ENCODE measurements at places on chromosomes 1 and 21.

GRCh38 chr1:231177936-231178335 is 16.1 kb downstream of the TRIM67 start:
- no peak for DNase-seq

DNA sequence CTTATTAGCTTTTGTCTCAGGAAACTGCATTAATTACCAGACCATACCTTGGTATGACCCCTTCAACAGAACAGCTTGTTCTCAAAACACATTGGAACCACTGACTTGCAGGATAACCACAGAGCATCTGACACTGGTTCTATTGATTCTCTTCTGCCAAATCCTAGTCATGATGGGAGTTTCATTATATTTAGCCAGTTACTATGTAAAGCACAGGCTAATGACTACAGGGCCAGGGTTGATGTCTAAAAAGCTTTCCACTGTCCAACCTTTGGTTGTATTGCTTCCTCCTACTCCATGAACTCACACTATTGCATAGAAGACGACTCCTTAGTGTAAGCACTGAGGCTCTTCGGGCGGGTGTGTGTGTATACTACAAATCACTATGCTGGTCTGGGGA is 3.8 kb downstream of the STMN1 start:
- no peak for DNase-seq

DNA sequence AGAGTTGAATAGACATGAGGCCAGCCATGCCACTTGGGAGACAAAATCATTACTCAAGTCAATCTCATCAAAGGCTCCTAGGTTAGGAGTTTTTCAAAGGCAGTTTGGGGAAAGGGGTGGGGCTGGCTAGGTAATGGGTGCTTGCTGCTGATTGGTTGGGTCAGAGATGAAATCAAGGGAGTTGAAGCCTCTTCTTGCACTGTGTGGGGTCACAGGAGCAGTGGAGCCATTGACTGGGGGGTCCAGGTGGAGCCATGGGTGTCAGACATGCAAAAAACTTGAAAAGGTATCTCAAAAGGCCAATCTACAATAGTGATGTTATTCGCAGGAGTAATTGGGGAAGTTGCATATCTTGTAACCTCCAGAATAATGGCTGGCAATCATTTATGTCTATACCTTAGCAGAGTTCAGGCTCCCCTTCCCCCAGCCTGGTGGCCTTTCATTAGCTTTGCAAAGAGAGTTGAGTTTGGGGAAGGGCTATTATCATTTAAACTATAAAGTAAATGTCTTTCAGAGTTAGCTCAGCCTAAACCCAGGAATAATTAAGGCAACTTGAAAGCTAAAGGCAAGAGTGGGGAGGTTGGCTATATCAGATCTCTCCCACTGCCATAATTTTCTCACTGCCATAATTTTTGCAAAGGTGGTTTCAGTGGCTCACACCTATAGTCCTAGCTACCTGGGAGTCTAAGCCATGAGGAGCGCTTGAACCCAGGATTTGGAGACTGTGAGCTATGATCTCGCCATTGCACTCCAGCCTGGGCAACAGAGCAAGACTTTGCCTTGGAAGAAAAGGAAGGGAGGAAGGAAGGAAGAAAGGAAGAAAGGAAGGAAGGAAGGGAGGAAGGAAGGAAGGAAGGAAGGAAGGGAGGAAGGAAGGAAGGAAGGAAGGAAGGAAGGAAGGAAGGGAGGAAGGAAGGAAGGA is 7.8 kb upstream of the PINK1 start:
- no peak for DNase-seq

- no peak for DNase-seq
These were observed 24.4 kb downstream of the DUSP10 start for GRCh38 chr1:221717485-221717853.

- DNase-seq: no peak
These were observed 195.7 kb upstream of the ADGRL2 start for GRCh38 chr1:81605023-81605422.

DNA sequence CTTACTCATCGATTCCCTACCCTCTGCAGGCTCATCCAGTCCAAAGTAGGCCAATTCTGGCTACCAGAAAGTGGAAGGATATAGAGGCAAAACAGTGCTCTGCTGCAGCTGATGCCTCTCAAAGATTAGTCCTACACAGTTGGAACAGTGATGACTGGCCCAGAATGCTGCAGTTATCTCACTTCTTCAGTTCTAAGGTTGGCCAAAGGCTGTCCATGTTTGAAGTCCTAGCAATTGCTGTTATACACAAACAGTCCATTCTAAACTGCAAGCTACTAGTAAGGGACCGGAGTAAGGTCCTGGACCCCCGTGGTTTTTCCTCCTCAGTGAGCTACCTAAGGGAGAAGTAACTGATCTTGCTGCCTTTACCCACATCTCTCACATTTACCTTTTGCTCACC is 129.1 kb upstream of the NRIP1 start:
- no peak for DNase-seq

DNA sequence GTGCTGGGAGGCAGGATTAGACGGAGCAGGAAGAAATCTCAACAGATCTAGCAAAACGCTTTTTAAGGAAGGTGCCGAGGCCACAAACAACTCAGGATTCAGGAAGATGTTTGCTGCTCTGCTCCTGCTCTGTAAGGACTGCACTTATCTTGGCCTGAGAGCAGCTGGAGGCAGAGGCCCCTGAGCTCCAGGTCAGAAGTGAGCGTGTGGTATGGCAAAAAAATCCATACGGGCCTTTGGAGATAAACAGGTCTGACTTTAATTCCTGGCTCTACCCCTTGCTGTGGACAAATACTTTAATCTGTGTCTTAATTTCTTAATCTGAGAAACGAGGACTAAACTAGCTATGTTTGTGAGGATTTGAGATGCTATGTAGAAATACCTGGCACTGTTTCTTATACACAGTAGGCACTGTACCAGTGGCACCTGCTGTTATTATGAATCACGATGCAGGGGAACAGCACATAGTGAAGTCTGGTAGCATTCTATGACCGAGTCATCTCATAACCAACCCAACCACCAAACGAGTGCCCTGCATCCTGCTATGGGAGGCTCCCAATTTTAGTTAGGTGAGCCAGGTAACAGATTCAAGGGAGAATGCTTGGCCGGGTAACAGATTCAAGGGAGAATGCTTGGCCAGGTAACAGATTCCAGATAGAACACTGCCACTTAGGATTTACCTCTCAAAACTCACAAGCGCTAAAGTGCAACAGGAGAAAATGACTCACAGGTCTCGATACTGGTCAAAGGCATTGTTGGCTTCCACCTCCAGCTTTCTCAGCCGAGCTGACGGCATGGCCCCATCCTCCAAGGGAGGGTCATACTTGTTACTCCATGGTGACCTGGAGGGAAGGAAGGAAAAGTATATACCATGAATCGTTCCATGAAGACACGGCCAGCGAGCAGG is 65.9 kb downstream of the SLC66A1 start:
- no peak for DNase-seq

- DNase-seq: no peak
These were observed 137.9 kb upstream of the NGF start for GRCh38 chr1:115475901-115476300.

GRCh38 chr1:38131024-38131585 is 84.5 kb upstream of the POU3F1 start:
- no peak for DNase-seq

- no peak for DNase-seq
These were observed 33.0 kb upstream of the AGO1 start for GRCh38 chr1:35850051-35850450.

DNA sequence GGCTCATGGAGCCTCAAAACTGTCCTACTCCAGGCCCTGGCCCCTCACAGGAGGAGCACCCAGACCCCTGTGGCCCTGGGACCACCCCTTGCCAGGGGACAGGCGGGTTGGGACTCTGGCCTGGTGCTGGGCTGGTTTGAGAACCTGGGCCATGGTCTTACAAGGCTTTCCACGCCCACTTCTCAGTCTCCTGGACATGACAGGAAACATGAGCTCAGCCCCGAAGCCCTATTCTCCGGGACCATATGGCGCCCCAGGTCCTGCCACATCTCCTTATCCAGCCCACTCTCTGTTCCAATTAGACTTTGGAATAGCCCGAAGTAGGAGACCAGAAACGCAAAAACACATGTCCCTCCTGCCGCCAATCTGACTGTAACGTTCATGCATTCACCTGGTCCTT is 47.9 kb downstream of the KCNAB2 start:
- no peak for DNase-seq

DNA sequence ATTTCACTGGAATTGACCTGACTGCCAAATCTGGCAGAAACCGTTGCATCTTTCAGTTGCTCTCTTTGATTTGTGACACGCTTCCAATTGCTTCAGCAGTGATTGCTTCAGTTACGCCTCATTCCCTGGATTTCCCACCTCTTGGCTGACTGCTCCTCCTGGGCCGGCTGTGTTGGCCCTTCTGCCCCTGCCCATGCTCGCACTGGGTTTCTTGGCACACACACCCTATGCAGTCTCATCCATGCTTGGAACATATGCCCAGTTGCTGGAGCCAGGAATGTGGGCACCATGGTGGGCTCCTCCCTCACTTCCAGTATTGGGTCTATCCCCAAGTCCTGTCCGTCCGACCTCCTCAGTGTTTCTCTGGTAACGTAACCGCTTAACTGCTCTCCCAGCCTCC is 2.2 kb upstream of the ZBTB21 start:
- no peak for DNase-seq

GRCh38 chr1:187262731-187263130 is 434.0 kb downstream of the PLA2G4A start:
- no peak for DNase-seq

DNA sequence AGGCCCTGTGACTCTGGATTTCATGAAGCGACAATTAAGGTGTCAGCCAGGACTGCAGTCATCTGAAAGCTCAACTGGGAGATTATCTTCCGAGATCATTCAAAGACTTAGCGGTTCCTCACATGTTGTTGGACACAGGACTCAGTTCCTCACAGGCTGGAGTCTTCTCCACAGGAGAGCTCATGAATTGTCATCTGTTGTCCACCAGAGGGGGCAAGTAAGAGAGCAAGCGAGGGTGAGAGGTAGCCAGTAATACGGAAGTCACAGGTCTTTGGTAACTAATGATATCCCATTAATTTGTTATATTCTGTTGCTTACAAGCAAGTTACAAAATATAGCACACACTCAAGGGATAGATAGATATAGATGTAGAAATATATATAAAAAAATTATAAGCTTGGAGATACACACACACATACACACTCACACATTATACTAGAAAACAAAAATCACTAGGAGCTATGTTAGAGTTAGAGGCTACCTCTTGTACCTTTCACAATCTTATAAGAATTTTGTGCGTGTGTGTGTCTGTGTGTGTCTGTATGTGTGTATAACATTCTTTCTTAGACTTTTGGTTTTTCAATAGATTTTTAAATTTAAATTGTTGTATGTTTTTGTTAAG is 1695.3 kb downstream of the BRINP3 start:
- no peak for DNase-seq

DNA sequence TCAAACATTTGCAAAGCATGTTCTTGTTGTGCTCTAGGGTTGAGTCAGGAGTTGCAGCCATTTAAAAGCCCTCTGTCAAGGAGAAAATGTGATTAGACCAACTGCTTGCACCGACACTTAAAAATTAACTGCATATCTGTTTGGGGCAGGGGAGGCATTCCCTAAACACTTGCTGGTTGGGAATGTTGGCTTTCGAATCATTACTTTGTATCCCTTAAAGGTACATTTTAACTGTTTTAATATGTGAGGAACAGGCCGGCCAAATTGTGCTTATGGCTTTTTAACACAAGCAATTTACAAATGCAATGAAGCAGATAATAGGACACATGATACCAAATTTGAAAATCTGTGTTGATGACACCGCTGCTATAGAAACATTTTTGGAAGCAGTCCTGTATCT is 159.1 kb downstream of the LHX8 start:
- no peak for DNase-seq

DNA sequence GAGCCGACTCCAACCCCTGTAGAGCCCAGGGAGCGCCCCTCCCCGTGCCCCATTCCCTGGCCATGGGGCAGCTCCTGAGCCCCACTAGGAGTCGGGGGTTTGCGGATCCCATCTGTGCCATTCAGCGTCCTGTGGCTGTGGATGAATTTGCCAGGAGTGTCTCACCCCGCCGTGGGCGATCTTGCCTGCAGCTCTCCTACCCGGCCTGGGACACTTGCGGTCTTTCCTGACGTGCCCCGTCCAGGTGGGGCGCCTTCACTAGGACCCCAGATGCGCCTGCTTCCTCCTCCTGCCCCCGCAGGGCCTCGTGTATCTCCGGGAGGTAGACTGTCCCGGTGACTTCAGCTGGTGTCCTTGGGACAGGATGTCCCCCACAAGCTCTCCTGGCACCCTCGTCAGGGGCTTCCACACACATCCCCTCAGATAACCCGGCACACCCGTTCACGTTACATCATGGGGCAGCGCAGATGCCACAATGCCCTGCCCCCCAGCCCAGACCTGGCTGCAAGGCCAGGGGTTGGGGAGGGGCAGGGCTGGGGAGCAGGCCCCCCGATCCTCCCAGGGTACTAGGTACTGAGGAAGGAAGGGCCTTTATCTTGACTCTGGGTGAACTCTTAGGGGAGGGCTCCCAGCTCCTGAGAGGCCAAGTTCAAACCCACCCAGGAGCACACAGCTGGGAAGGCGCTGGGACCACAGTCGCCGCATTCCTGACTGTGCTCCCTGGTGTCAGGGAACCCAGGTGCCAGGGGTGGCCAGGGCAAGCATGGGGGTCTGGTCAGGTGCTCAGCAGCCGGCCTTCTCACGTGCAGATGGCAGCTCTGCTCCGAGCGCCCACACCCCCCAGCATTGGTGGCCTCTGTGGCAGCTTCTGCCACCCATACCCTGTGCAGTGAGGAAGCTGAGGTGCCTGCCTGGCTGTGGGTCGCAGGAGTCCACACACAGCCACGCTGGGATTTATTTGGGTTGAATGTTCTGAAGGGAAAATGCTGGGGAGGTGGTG is 53.4 kb upstream of the COL6A1 start:
- no peak for DNase-seq

DNA sequence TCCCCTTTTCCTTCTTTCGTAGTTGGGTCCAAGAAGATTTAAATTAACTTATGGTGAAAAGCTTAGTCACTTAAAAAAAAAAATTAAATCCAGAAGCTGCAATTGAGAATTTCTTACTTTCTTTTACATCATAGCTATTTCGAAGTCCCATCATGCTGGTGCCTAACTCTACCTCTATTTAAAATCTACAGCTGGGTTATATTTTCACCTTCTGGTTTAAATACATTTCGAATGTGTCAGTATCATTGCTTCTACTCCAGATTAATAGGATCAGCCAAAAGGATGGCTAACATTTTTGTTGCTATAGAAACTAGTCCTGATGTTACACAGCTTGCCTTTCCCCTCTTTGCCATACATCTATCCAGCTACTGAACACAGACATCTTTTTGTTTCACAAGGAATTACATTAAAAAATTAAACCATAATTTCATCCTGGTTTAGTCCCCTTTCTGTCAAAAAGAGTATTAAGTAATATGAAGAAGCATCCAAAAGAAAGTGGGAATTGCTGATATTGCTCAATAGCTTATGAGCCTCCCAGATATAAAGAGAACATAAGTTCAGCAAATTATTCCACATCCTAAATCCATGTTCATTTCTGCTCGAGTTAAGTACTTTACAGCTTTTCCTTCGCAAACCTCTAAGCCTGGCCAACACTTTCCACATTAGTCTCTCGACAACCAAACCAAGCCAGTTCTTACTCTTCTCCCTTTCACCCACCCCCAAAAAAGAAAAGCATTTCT is 396.7 kb upstream of the DAB1 start:
- DNase-seq: no peak

- no peak for DNase-seq
These were observed 245.1 kb downstream of the MATN1 start for GRCh38 chr1:30478283-30478682.
